ENCODE measurements at places on chromosomes 11 and 22. TPM values are rescaled to one million over a fixed set of nuclear protein-coding genes. Genes with fewer than 3 reads are reported as not detected.

SCN2B gene
- total RNA-seq: not detected

ARHGAP42 gene
- 35.5 TPM for total RNA-seq

GLYATL1B gene
- not detected for total RNA-seq

FOLR3 gene
- not detected for total RNA-seq

GNG3 gene
- 3.4 TPM for total RNA-seq

OR51B2 gene
- not detected for total RNA-seq

ADAMTS8 gene
- 5.0 TPM for total RNA-seq

OR52J3 gene
- not detected for total RNA-seq

GNB1L gene
- total RNA-seq: 22.9 TPM

DNA sequence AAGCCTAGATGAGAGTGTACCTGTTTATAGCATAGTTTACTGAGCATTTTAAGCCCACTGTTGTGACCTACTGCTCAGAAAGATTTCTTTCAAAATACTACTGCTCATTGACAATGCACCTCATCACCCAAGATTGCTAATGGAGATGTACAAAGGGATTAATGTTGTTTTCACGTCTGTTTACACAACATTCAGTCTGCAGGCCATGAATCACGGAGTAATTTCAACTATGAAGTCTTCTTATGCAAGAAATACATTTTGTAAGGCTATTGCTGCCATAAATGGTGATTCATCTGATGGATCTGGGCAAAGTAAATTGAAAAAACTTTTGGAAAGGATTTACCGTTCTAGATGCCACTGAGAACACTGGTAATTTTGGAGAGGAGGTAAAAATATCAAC, 112.9 kb downstream of the KIF18A start:
- DNase-seq: no peak

- DNase-seq: no peak
Measured at GRCh38 chr22:32144496-32145274, 14.4 kb downstream of the C22orf42 start.

GRCh38 chr22:48015701-48016100, 1253.3 kb downstream of the TBC1D22A start:
- DNase-seq: no peak

GRCh38 chr11:117303646-117304315, 12.3 kb downstream of the BACE1 start:
- DNase-seq: no peak

- no peak for DNase-seq
Measured at GRCh38 chr11:65657426-65657825, 5.3 kb downstream of the RELA start.

DNA sequence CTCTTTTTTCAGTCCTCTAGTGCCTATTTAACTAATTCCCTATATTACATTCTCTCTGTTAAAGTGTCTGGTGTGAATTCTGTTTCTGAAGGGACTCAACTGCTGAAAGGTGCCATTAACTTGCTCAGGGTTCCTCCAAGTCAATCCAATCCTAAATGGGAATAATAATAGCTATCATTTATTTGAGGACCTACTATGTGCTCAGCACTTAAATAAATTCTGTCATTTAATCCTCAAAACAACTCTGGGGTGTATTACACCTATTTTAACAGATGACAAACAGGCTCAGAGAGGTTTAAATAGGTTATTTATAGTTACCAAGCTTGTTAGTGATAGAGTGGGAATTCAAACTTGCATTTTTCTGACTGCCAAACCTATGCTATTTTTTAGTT, 40.6 kb upstream of the POLD3 start:
- DNase-seq: no peak

- no peak for DNase-seq
Measured at GRCh38 chr11:72786305-72787215, 7.3 kb downstream of the STARD10 start.

- DNase-seq: no peak
Measured at GRCh38 chr11:64853709-64854108, 9.3 kb upstream of the CDC42BPG start.

GRCh38 chr11:61571869-61572268, 9.0 kb downstream of the SYT7 start:
- no peak for DNase-seq

GRCh38 chr11:26088391-26088790, 243.5 kb upstream of the ANO3 start:
- DNase-seq: no peak

DNA sequence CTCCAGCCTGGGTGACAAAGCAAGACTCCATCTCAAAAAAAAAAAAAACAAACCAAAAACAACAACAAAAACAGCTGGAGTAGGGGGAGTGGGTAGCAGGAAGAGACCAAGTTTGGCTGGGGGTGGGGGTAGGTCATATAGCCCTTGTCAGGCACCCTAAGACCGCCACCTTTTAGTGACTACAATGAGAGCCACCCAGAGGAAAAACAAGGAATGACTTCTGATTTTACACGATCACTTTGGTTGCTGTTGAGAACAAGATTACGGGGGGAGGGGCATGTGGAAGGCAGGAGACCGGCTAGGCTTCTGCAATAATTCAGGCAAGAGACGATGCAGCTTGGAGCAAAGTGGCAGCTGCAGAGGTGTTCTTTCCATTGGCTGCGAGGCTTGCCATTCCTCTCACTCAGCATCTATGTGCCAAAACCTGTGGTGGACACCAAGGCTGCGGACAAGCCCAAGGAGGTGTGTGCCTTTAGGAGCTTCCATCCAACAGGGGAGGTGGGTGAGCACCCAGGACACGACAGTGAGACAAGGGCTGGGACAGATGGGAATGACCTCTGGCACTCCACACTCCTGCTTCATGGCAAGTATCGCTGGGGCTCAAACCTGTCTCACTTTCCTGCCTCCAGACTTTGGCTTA, 1.7 kb downstream of the RPS19BP1 start:
- DNase-seq: no peak

- peak; percentile 59 for DNase-seq
Measured at GRCh38 chr22:20431511-20432192, 6.0 kb downstream of the SCARF2 start.

- DNase-seq: no peak
Measured at GRCh38 chr11:12975195-12975594, 33.9 kb upstream of the RASSF10 start.

GRCh38 chr11:9859554-9860305, 195.9 kb downstream of the SWAP70 start:
- no peak for DNase-seq

DNA sequence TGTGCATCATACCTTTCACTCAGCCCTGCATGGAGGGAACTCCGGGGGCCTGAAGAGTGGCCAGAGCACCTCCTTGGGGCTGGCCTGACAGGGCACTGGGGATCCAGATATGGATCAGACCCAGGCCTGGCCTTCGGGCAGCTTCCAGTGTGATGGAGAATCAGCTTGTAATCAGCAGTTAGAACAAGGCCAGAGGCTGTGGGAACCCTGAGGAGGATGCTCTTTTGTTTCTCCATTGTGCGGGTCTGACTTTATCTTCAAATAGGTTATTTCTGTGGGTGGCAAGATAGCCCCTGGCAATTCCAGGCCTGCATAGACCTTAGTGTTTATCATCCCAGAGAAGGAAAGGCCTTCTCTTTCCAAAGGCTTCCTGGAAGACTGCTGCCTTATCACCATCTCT, 12.3 kb downstream of the DGAT2 start:
- DNase-seq: no peak

GRCh38 chr11:75190652-75191329, 39.9 kb downstream of the SLCO2B1 start:
- no peak for DNase-seq

DNA sequence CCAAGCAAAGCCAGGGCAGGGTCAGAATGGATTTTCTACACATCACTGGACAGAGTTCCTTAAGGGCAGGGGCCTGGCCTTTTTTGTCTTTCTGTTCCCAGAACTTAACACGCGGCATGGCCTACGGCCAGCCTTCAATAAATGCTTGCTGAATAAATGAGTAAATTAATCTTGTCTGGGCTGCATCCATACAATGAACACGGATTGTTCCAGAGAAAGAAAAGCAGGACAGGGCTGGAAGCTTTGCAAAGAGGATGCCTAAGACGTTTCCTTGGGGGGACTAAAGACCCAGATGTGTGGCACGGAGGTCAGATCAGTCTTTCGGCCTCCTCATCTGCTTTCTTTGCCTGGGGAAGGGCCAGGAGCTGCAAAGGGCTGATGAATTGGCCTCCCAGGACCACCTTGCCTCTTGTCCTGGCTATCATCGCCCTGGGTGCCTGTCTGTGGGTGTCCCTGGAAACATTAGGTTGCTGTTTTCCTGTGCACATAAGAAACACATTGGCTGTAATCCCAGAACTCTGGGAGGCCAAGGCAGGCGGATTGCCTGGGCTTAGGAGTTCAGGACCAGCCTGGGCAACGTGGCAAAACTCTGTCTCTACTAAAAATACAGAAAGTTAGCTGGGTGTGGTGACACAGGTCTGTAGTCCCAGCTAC, 20.8 kb upstream of the RFPL3 start:
- DNase-seq: no peak

All from H9 (cell line).